A673 (cell line): ENCODE measurements at places on chromosomes 12 and 14. TPM values are rescaled to one million over a fixed set of nuclear protein-coding genes. Genes with fewer than 3 reads are reported as not detected.

LPAR5 gene
- 0.15 and 0.17 TPM in 2 replicates for total RNA-seq

DNA sequence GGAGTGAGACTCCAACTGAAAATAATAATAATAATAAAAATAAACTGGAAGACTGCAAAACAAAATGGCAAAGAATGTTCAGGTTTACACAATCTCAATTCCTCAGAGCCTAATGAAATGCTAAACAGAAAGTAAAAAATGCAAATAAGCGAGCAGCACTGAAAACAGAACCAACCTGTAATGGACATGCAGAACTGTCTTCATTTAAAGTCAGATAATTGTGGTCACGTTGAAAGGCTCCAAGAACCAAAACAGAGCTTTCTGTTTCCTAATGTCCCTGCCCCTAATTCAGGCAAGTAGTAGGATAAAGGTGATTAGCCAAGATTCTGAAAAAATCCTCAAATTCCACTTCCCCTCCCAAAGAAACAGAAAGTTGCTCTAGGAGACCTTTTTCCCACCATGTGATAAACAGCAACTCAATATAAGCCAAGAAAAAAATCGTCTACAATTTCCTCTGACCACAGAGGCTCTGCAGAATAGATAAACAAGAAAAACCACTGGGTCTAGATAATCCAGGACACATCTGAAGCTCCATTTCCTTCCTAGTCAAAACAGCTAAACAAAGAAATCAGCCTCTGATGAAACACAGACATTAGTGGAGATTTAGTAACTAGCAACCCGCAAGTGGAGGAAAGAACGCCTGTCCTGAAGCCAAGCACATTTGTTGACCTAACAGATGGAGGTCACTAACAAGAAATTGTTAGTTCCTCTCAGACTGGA lies 3.0 kb downstream of the MIS18BP1 start:
- DNase-seq = no peak

GRCh38 chr14:100731846-100732765 lies 5.4 kb downstream of the DLK1 start:
- DNase-seq = no peak

DNA sequence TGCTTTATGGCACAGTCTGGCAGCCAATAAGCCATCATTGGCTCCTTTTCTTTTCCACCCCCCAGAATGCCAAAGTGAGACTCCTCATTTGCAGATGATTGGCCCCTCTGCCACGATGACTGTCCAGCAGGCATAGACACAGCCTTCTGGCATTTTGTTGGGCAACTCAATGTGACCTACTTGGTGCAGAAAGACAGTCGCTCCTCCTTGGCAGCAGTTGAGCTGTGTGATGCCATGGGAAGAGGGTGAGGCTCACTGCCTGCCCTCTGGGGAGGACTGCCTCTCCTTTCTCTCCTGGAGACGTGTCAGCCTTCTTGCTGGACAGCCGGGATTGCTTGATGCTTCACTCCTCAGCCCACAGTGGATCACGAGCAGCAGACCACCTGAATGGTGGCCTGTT lies 264.9 kb downstream of the C12orf75 start:
- no peak for DNase-seq

GRCh38 chr14:34190717-34191116 lies 239.8 kb upstream of the EGLN3 start:
- no peak for DNase-seq

- no peak for DNase-seq
These were observed 227.7 kb upstream of the DDHD1 start for GRCh38 chr14:53380867-53381225.

- DNase-seq = peak; percentile 91
These were observed at the start of gene MBD6 for GRCh38 chr12:57522011-57522886. Gene MBD6 (plus strand): TSS chr12:57522824. CDS start chr12:57524304, 1,480 bp downstream.

DNA sequence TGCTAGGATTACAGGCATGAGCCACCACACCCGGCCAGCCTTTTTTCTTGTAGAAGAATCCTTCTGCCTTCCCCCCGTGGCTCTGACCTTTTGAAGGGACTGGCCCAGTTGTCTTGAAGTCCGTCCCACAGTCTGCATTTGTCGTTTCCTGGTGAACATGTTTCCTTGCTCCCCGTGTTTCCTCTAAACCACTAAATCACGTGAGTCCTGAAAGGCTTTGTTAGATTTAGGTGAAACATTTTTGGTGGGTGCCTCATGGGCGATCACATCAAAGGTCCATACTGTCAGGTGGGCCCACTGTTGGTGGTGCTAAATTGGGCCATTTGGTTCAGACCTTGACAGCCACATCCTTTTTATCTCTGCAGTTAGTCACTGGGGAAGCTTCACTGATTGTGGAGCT lies 26.3 kb downstream of the MLXIP start:
- DNase-seq = no peak

DNA sequence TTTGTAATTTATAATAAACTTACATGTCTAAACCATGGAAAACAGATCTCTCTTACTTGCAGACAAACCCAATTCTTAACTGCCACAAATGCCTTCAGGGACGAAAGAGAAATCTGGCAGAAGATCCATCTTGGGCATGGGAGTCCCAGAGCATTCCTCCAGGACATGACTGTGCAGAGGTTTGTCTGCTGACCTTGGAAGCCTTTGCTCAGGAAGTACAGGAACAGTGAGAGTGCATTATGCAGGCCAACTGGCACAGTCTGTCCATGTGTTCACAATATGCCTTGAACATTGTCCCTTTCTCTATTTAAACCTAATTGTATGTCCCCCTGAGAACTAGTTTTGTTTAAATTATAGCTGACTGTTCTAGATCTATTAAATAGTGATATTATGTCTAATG lies 467.1 kb downstream of the ATP23 start:
- DNase-seq = no peak

GRCh38 chr14:64725261-64725815 lies 21.1 kb downstream of the PLEKHG3 start:
- peak; percentile 77 for DNase-seq

DNA sequence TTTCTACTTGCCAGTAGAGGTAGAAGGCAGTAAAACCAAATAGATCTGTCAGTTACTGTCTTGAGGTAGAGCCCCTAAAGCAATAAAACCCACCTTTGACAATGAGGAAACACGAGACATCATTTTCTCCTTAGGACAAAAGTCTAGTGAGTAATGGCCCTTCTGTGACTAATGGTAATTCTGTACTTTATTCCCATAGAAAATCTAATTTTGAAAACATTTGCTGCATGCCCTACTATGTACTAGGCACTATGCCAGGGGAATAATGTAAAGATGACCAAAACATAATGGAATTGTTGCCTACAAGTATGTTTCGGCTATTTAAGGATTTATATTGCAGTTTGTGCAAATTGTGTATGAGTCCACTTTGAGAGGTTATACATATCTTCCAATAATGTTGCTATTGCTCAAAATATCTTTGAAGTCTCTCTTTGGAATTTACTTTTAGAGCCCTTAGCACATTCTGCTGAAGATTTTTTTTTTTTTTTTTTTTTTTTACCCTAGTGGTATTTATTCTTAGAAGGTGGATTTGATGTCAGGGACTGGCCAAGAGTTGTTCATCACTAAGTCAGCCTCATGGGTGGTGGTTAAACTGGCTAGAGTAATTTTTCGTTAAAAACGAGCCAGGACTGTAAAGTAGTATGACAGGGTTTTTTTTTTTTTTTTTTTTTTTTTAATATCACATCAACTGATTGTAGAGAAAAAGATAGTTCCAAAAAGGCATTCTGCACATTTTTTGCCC lies 109.7 kb downstream of the CRADD start:
- DNase-seq = no peak

- no peak for DNase-seq
These were observed 75.3 kb downstream of the PPFIA2 start for GRCh38 chr12:81683881-81684280.

GRCh38 chr14:36773136-36773540 lies 111.5 kb downstream of the PAX9 start:
- DNase-seq = peak; percentile 80

PAH gene
- not detected in 2 replicates for total RNA-seq

DNA sequence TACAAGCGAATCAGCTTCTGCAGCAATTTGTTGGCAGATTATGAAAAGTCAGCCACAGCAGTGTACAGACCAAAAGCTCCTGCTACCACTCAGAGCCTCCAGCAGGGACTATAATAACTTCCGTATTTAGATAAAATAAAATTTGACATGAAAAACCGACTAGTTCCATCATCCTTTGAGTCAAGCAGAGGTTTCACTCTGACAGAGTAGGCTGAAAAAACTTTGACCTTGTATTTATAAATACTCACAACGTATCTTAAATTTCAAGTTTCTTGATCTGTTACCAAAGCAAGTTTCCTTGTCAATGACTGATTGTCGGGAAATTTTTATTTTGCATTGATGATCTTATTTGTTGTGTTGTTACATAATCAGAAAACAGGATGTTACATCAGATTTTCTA lies 283.4 kb downstream of the DAD1 start:
- peak; percentile 65 for DNase-seq

CLEC2B gene
- 9.4 and 12.3 TPM in 2 replicates for total RNA-seq

GRCh38 chr12:105401198-105401597 lies 70.7 kb downstream of the C12orf75 start:
- DNase-seq = no peak

GRCh38 chr12:120647375-120647755 lies 6.9 kb downstream of the CABP1 start:
- no peak for DNase-seq

- no peak for DNase-seq
These were observed 14.0 kb downstream of the SAMD4A start for GRCh38 chr14:54580933-54581332.

GRCh38 chr14:103126873-103127304 lies 3.6 kb downstream of the TNFAIP2 start:
- peak; percentile 45 for DNase-seq

ADAM20 gene
- total RNA-seq = 0.30 and 0.48 TPM in 2 replicates

GARIN6 gene
- not detected in 2 replicates for total RNA-seq

GRCh38 chr14:53613404-53614253 lies 343.0 kb downstream of the BMP4 start:
- no peak for DNase-seq

RD3L gene
- total RNA-seq = not detected in 2 replicates

DNA sequence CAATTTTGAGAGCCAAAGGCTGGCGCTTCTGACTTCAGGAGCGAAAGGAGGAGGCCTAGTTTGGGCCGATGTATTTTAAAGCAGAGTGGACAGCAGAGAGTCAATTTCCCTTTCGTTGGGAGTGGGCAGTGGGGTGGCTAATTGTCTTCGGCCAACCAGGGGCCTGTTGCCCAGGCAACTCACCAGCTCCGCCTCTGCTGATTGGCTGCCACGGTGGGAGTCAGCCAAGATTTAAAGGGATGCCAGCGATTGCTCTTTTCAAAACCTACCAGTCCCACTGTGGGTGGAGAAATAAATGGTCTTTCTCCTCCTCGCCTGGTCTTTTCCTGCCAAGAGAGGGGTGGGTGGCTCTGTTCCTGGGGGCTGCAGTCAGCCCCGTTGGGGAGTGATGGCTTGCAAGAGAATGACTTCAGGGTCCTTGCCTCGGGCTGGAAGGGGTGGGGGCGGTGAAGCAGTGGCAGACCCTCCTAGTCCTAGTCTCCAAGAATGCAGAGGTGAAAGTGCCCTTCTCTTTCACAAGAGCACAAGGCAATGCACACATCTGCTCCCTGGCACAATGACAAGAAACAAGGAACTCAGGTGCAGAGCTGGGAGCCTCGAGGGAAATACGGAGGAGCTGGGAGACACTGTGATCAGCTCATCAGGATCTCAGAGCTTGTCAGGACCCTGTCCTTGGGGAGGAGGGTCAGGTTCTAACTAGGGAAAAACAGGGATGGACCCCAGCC lies 37.7 kb downstream of the RASAL1 start:
- no peak for DNase-seq

GRCh38 chr12:114684098-114684869 lies at the start of gene TBX3:
Gene TBX3 (minus strand): TSS chr12:114684175. CDS start chr12:114683200, 975 bp downstream.
- peak; percentile 97 for DNase-seq

DPY19L2 gene
- total RNA-seq = 4.2 and 7.5 TPM in 2 replicates

GRCh38 chr14:98174041-98174440 lies 1098.0 kb downstream of the BCL11B start:
- no peak for DNase-seq

- no peak for DNase-seq
These were observed 96.3 kb downstream of the CACNA1C start for GRCh38 chr12:2149091-2149490.

GRCh38 chr12:78562368-78563205 lies 302.0 kb upstream of the SYT1 start:
- peak; percentile 69 for DNase-seq

DNA sequence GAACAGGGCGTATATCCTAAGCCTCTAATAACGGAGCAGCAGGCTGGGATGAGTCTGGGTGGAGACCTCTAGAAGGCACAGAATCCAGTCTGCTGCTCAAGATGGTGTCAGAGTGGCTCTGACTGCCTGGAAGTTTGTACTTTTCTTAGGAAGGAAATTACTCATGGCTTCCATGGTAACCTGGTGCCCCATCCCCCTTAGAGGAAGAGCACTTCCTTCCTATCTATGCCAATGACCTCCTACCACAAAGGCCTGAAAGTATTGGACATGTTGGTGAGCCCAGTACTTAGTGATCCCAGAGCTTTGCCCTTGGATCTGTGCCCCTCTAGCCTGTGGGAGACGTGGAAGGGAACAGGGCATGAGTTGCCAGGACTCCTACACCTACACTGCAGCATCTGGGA lies 1.5 kb downstream of the BATF start:
- no peak for DNase-seq

CELA1 gene
- total RNA-seq = not detected in 2 replicates

HOXC9 gene
- total RNA-seq = 21.1 and 22.3 TPM in 2 replicates

GRCh38 chr12:126243814-126244440 lies 1178.7 kb downstream of the AACS start:
- peak; percentile 23 for DNase-seq

GRCh38 chr12:111428728-111429175 lies 23.0 kb downstream of the SH2B3 start:
- no peak for DNase-seq

DNA sequence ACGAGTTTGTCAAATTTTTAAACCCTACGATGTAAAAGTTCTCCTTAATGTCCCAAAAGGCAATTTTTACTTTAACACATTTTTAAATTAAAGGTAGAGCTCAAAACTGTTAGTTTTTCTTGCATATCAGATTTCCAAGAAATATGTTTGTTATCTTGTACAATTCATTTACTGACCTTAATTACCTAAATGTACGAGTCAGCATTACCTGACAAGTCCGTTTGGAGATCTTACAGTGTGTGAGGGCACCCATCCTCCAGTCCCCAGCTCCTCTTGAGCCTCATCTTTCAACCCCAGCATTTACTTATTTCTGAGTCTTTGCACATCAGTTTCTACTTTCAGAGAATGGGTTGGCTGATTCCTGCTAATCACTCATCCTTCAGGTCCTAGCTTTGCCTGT lies 23.7 kb downstream of the PPM1H start:
- DNase-seq = no peak

DNA sequence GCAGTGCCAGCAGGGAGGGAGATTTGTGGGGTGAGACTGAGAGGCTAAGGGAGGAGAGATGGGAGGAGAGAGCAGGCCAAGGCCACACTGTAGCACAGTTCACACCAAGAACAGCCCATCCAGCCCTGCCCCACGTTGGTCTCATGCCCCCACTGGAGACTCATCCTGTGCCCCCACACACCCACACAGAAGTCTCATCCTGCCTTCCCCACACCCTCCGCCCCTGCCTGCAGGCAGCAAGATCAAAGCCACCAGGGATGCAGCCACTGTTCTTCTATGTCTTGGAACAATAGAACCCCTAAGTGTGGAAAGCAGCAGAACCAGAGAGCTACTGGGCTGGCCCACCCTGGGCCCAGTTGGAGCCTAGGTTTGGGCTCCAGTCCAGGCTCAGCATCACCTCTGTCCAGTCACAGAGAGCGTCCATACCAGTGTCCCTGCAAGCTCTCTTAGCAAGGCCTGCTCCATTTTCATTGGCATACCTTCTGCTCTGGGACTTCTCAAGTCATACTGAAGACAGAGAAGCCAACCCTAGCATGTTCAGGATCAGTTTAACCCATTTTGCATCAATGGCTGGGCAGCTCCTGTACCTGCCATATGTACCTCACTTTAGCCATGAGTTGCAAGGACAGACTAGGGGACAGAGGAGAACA lies 31.7 kb upstream of the HDAC7 start:
- DNase-seq = no peak
